Astrocyte of the spinal cord (primary cell): ENCODE measurements at places on chromosomes 4 and X.

GRCh38 chrX:36849407-36849806, 158.8 kb upstream of the FAM47C start:
- DNase-seq: no peak

- peak; percentile 72 for DNase-seq
These were observed 137.1 kb downstream of the RELL1 start for GRCh38 chr4:37549041-37549440.

DNA sequence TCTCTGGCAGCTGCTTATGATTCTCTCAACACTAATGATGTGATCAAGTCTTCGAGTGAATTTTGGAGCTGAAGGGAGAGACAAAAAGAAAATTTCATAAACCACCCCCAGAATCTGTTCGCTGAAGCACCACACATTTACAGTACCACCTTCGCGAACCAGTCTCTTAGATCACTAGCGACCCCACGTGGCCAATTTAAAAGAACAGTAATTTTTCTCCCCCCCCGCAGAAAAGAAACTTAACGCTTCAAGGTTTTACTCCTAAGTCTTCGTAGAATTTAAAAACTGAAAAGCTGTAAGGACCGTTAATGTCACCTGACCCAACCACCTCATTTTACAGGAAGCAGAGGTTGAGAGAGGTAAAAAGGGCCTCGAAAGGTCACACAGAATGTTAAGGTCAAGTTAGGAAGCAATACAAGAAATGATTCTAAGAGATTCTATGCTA, 187.5 kb downstream of the QDPR start:
- DNase-seq: peak; percentile 70

DNA sequence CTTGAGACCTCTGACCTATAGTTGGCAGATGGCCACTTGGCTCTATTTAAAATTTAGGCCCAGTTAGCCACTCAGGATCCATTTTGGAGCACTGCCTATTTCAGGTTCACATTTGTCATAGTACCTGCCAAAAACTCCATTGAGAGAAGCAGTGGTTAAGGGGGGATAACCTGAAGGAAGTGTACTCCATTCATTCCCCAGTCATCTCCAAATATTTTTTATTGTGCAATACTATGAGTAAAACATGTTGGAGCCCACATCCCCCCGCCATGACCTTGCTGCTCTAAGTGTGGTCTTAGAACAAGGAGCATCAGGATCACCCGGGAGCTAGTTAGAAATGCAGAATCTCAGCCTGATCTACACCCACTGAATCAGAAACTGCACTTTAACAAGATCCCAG, 21.1 kb downstream of the PLP1 start:
- no peak for DNase-seq

DNA sequence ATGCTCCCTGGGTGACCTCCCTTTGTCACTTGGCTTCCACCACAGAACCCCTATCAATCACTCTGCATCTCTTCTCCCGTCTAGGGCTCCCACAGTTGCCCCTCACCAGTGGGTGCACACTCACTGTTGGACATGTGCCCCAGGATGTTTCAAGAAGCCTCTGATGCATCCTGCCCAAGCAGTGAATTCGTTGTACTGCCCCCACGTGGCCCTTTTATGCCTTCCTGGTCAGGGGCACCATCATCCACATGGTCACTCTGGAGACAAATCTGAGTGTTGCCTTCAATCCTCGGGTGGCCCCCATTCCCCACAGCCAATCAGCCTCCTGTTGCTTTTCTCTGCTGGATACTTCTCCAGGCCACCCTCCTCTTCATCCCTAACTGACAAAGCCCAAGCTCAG, 12.2 kb downstream of the ITIH6 start:
- no peak for DNase-seq

DNA sequence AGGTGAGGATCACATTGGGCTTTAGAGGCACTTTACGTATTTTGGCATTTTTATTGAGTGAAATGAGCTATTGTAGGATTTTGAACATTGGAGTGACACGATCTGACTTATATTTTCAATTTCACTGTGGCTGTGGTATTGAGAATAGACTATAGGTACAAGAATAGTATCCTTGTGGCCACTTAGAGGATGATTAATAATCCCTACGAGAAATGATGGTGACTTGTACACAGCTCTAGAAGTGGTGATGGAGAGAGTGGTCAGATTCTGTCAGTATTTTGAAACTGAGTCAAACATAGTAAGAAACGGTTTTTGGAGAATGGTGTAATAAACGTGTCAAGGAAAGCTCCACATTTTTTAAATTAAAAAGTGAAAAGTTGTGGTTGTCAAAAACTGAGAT, 494.7 kb downstream of the EPHA5 start:
- DNase-seq: no peak

DNA sequence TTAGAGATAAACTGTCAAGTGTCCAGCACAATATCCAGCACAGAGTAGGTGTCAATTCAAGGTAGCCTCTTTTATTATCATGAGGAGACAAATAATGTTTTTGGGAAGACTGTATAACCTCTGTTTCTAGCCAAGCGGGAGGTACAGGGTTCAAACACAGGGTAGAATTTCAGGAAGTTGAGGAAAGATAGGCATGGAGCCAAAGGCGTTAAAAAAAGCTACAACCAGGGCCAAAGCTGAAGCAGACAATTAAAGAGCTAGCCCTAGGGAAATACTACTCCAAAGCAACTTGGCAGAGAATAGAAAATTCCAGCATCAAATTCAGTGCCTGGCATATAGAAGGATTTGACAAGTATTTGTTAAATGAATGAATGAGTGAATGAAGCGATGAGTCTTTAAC, 40.0 kb upstream of the CASK start:
- DNase-seq: no peak

- DNase-seq: peak; percentile 62
These were observed 674 bp downstream of the SH3D19 start for GRCh38 chr4:151324752-151325110.

DNA sequence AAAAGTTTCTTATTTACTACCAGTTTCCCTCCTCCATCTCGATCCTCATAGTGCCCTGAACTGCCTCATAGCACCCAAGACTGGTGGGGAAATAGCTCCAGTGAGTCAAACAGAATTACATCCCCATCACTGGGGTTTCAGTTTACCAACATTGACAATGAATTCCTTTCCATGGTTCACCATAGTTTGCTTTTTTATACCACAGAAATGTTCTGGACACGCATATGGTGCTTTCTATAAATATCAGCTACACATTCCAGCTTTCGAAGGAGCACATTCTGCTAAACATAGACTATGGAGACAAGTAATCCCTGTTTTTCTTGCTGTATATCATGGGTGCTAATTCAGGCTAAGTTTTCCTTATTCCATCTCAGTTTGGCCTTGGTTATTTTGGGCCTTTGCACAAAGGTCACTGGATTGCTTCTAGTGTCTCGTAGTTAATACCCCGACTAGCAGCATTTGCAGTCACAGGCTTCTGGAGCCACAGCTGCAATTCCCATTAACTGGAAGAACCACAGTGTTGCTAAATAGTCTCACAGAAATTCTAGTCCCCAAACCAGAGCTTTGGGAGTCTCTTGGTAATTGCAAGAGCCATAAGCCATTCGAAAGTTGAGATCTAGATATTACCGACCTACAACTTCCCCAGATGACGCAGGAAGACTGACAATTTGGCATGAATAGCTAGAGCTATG, 53.4 kb upstream of the TRPC3 start:
- DNase-seq: peak; percentile 67

DNA sequence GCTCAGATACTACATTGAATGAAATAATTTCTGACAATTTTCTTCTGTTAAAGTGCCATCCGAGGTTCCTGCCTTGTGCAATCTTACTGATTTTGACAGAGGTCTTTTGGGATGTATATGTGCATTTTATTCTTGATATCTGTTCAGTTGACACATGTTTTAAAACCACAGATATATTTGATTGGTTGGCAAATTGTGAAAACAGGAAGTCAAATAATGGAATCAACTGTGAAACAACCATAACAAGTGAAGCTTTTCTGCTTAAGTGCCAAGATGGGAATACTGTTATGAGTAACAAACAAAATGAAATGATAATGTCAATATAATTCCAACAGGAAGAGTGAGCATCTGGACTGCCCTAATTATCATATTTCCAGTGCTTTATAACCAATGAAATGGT, 84.9 kb upstream of the TET2 start:
- DNase-seq: peak; percentile 10

GRCh38 chr4:153220682-153221395, 16.6 kb downstream of the TRIM2 start:
- no peak for DNase-seq

DNA sequence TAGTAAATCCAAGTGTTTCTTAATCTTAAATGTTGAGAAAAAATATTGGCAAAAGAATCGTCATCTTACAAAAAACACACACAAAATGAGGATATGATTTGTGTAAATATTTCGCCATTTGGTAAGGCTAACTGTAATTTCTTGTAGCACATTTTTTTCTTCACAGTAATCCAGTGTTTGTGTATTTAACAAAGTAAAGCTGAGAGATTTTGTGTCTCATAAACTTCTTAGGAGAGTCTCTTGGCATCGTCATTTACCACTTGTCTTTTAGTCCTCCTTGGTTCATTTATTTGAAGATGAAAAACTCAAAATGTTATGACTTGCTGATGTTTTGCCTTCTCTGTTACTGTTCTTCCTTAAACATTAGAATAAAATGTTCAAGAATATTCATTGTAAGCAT, 326.7 kb upstream of the PITX2 start:
- no peak for DNase-seq

DNA sequence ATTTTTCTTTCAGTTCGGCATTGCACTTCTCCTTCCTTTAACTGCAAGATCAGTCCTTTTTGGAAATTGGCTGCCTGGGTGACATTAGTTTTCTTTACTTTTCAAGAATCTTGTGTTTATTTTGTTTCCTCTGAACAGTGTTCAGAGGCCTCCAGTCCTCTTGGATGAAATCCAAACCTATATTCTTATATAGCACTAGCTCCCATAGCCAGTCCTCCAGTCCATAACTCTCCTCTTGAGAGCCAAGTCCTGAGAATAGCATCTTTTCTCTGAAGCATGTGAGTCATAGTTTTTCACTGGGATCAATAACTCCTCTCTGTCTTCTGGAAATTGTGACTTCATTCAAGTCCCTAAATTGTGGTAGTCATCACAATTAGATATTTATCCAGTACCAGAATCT, 357.5 kb downstream of the RAPGEF2 start:
- DNase-seq: peak; percentile 36

DNA sequence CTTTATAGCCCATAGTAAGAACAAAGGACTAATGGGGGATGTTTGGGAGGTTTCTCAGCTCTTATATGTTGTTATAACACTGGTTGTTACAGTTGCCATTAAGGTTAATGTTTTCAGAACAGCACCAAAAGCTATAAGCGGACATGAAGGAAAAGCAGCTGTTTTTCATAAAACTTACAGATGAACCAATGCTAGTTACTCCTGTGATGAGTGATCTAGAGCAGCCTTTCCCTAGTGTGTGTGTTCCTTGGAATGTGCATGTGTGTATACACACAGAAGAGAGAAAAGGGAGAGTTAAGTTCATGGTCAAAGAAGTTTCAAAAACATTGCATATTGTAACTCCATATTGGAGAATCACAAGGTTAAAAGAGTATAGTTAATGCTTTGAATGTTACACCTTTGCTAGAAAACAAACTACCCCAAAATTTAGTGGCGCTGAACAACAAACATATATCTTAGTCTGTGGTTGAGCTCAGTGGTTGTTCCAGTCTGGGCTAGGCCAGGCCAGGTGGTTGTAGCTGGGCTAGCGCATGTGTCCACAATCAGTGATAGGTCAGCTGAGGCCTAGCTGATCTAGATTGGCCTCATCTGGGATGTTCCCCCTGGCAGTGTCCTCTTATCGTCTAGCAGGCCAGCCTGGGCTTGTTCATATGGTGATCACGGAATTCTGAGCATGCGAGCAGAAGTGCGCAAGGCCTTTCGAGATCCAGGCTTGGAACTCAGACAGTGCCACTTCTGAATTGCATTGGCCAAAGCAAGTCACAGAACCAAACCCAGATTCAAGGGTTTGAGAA, 151.0 kb downstream of the NHS start:
- no peak for DNase-seq

DNA sequence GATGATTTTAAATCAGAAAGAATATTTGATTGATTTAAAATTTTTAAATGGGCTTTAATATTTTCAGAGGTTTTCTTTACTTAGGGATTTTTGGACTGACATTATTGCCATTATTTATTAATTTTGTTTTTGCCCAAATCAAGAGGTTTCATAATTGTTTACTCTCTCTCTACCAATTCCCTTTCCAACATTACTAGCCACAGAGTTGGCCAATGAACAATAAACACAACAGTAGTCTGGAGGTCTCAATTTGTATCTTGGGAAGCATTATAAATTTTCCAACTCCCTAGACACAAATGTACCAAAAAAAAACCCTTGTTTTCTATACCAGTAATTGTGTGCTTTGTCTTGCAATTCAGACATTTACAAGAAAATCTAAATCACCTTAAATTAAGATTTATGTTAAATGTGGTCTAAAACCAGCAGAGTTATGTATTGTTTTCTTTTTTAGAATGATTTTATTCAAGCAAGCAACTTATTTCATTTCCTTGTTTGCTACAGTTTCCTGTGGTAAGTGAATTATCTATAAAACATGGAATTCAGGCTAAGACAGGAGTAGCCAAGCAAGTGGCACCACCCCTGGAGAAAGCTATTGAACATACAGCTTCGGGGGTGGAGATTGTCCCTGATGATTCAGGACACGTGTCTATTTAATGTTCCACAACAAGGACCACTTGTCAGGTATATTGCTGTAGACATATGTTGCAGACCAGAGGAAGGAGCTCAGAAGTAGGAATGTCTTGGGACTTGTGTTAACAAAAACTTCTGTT, 622 bp downstream of the KLKB1 start:
- no peak for DNase-seq

DNA sequence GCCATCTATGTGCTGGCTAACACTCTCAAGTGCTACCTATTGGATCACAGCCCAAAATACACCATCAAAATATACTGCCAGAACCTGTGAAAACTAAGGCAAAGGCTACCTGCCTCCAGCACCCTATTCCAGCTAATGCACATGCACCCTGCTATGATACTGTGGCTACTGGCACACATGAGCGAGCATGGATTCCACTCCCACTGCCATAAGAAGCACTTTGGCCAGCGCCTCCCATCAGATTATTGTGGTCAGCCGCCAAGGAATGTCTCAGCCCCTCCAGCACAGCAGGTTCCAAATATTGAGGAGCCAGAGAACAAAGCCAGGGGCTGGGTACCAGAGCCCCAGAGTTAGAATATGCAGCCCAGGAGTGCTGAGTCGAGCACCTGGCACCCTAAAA, 32.5 kb upstream of the TMPRSS11F start:
- peak; percentile 14 for DNase-seq

GRCh38 chr4:72446353-72447055, 122.5 kb downstream of the ADAMTS3 start:
- no peak for DNase-seq

DNA sequence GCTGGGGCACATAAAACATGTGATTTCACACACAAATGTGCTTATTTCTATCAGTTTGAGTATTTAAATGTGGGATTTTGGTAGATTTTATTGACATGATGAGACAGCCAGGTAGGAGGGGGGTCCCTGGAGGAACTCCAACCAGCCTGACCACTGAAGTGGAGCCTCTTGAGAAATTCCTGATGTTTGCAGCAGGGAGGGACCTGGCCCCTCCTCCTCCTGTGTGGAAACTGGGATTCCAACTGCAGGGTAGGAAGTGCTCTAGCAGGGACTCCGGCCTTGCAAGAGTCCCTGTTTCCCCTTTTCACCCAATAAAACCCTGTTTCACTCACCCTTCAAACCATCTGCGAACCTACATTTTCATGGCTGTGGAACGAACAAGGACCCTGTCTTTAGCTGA, 2224.0 kb upstream of the AGA start:
- no peak for DNase-seq

- no peak for DNase-seq
These were observed at the start of gene ING2 for GRCh38 chr4:183504930-183505610. Gene ING2 (plus strand): TSS chr4:183505058. CDS start chr4:183505196, 138 bp downstream.

- peak; percentile 10 for DNase-seq
These were observed 22.0 kb downstream of the SORCS2 start for GRCh38 chr4:7214359-7214758.

GRCh38 chr4:188821500-188821899, 682.3 kb downstream of the TRIML1 start:
- no peak for DNase-seq
